ENCODE measurements at places on chromosomes 5 and 9.

DNA sequence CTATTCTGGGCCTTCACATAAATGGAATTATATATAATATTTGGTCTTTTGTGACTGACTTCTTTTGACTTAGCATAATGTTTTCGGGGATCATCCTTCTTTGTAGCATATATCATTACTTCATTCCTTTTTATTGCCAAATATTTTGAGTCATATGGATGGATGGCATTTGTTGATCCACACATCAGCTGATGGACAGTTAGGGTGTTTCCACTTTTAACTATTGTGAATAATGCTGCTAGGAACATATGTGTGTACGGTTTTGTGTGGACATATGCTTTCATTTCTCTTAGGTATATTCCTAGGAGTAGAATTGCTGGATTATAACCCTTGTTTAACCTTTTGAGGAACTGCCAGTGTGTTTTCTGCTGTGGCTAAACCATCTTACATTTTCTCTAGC, 249.6 kb downstream of the FANCC start:
- no peak for DNase-seq

- DNase-seq = no peak
These were observed 144.7 kb downstream of the KDM4C start for GRCh38 chr9:6902423-6902822.

DNA sequence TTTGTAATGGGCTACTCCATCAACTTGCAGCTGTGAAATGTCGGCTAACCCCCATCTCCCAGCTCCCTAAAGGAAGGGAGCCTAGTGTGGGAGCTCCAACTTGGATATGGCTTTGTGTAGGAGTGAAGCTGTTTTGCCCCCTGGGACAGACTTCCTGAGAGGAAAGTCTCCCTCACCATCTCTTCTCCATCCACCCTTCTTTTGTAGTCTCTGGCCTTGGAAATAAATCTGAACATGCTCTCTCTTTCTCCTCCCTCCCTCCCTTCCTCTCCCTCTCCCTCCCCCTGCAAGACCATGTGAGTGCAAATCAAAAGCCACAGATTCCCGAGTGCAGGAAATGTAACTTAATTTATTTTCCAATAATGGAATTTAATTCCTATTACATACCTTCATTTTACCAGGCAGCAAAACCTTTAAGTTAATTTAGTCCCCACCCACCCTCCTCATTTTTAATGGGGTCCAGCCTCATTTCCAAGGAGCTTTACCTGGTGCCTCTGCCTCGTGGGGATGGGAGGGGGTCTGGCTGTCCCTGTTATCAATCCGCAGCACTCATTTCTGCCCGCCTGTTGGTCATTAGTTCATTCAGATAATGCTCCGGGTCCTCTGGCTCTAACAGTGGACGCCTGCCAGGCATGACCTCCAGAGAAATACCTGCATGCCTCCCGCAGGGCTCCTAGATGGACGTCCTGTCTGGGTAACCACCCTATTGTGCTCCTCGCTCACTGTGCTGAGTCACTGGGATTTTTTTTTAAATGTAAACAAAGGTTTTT, 122.9 kb upstream of the TAF11L2 start:
- DNase-seq = no peak

DNA sequence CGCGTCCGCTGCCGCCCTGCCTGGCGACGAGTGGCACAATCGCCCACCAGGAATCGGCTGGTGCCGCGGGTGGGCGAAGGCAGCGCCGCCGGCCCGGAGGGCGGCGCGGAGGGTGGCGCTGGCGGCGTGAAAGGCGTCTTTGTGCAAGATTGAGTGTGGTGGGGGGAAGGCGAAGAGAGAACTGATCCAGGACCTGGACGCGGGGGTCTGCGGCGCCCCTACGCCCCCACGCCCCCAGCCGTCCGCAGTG, 4.6 kb upstream of the RGMB start:
- no peak for DNase-seq

DNA sequence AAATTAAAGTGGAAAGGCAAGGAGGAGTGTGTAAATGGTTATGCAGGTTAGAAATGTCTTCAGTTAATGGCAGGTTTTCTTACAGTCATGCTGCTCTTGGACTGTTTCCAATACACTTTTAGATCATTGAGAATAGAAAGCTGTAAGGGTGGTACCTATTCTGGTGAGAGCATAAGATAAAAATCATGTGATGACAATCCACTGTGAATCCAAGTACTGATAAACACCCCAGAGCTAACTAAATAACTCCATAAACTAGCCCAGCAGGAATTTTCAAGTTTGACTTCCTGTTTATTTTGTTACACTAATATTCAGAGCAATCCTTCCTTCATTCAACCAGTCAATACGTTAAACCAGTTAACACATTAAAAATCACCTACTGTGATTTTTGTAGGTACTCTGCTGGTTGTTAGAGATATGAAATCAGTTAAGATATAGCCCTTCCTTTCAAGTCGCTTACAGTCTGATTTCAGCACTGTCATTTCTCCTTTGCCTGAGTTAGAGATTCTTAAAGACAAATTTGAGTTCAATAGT, 22.6 kb downstream of the VCAN start:
- no peak for DNase-seq

DNA sequence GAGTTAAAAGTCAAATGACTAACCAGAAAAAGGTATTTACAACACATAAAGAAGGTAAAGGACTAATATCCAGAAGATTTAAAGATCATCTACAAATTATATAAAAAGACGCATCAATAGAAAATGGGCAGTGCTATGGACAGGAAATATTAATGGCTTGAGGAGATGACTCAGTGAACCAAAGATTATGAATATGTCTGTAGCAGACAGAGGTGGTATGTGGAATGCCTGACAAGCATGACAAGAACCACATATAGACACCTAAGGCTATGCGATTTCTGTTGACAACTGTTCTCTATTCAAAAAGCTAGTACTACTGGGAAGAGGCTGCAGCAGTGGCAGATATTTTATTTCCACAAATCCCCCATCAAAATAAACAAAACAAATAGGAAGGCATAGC, 177.0 kb upstream of the SH3GL2 start:
- no peak for DNase-seq

DNA sequence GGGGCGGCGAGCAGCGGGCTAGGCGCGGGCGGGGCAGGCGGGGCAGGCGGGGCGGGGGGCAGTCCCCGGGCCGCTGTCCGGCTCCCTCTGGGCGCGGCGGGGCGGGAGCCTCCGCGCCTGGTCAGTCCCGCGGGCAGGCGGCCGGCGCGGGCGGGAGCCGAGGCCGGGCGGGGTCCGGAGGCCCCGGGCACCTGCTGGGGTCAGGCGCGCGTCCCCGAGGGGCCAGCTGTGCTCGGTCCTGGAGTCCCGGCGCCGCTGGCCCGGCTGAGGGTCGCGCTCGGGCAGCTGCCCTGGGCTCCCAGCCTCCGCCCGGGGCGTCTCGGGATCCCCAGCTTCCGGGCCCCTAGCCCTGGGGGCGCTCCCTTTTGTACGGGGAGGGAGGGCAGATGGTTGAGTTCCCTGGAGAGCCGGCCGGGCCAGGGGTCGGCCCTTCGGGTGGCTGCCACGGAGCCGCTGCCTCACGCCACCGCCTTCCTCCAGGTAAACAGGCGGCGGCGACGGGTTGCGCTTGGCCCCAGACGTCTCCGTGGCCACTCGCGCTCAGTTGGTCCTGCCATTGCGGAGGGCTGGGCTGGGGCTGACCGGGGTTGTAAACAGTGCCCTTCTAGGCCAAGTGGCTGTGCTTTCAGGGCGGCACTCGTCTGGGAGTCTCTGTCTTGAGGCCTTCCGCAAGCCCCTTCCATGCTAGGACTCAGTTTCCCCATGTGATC, 473 bp downstream of the ZBTB34 start:
- DNase-seq = no peak
